GM12891 (cell line): ENCODE measurements at places on chromosomes 5 and 9.

DNA sequence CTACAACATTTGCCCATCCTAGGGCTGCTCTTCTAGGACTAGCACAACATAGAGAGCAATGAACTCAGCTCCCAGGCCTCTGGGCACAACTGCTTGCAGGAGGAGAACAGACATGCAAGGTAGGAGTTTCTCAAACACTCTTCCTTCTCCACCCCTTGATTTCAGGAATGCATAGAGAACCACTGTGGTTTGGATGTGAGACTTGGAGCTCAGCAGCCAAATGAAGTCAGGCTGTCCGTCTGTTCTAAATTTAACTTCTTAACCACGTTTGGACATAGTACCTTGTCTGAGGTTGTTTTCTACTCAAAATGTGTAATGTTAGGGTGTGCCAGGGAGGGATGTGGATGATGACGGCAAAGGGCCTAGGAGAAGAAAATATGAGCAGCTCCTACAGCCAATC is 515.1 kb upstream of the TNC start:
- DNase-seq: no peak

- no peak for DNase-seq
These were observed 11.6 kb upstream of the CLTB start for GRCh38 chr5:176427971-176428370.

GRCh38 chr9:135414293-135414692 is 65.3 kb upstream of the PPP1R26 start:
- DNase-seq: no peak

DNA sequence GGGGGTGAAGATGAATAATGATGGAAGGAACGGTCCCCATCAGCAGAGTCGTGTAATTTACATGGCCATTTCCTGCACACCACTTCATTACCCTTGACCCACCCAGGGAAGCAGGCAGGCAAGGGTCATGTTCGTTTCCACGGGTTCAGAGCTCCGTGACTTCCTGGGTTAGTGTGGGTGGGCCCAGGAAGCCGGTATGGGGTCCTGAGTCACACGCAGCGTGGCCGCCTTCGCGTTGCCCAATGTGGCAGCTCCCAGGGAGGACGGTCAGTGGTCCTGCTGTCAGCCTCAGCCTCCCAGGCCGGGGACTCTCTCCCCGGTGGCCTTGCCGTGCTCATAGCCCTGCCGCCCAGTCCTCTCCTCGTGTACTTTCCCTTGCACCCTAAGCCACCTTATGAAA is 5.1 kb upstream of the TERT start:
- no peak for DNase-seq

DNA sequence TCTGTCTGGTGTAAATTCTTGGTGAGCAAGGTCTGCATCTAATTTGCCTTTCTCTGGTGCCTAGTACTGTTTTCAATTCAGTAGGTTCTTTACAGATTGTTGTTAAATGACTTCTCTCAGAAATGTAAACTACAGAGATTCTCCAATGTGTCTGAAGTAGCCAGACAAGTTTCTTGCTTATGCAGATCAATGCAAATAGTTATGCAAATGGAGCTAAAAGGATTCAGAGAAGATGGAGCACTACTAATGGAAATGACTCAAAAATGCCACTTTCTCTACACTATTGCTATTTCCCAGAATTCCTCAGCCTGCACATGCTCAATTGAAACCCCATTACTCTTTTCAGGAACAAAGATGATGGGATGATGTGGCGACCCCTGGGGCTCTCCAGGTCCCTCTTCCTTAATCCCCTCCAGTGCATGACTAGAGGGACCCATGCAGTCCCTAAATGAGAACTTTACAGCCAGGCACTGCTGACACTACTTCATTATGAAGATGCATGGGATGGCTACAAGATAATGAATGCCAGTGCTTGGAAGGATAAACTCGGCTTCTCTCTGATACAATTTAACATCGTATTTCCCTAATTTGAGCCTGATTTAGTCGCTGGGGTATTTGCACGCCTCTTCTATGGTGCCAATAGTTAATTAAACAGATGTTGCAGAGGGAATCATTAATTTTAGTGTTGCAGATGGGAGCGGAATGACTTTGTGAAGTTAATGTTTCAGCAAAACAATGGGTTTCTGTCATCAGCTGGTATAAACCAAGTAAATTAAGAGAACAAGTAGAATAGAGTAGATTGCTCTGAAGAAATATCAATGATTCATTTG is 753.2 kb downstream of the TLR4 start:
- DNase-seq: no peak

GRCh38 chr5:95043234-95043633 is 241.7 kb downstream of the MCTP1 start:
- DNase-seq: no peak

DNA sequence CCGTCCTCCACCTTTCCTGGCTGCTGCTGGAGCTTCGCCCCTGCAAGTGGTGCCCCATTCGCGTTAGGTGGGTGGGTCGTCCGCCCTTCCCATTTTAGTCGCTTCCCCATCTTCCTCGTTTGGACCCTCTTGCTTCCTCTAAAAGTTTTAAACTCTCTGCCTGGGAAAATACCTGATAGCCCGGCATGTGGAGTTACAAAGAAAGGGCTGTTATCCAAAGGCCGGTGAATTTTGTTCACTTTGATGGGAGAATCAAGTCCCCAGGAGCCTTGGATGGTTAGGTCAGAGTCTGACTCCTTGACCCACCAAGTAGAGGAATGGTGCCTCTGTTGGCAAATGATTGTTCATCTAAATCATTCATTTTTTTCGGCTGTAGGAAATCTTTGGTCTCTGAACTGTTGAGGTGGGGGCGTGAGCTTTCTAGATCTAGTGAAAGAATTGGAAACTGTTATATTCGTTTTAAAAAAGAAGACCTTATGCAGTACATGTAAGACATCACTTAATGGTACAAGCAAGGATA is 29.5 kb upstream of the APC start:
- no peak for DNase-seq

DNA sequence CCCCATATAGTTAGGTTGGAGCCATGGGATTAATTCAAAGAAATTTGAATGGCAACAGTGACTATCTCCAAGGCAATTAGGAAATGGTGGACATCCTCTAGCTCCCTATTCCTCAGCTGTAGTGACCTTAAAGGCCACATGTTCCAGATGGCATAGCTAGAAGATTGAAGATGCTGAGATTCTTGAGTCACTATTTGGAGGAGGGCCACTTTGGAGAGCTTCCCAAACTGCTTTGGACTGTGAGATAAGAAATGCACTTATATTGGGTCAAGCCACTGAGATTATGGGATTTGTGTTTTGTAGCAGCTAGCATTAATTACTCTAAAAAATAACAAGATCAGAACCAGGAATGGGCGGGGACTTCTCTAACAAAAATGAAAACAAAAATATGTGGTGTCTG is 636.2 kb upstream of the CCNG1 start:
- DNase-seq: no peak

DNA sequence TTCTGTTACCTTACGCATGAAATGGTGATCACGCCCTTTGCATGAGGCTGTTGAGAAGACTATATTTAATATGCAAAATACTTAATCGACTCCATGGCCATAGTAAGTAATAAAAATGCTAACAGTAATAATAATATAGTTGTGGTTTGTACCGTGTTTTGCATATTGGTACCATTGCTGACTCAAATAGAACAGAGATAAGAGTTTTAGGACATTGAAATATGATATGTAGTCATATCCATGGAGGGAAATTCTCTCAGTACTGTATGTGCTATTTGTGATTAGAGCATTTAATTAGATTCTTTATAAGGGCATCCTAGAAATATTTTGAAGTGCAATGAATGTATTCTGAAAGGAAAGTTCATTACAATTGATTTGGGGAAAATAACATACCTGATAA is 41.9 kb downstream of the CFAP90 start:
- DNase-seq: no peak

GRCh38 chr5:42811591-42812446 is at the start of gene SELENOP:
Gene SELENOP (minus strand): TSS chr5:42811892. CDS start chr5:42808353, 3,539 bp downstream.
- DNase-seq: no peak

DNA sequence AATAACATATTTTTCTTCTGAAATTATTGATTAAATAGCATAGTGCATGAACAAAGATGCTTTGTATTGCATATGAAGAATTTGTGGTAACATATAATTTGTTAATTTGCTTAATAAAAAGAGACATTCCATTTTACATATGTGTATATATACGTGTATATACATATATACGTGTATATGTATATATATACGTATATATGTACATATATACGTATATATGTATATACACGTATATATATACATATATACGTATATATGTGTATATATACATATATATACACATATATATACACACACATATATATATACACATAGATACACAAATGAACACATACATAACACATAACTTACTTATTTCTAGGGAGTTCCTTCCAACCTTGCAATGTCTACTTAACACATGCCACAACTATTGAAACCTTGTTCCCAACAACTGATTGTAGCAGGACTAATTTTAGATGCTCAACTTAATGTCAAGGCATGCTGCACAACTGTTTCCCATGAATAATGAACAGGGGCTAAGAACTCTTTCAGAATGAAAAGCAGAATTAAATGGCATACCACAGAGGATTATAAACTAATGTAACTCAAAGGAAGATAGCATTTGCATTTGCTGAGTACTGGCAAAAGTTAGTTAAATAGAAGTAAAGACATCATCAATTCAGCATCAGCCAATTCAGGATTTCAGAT is 17.4 kb downstream of the KIF24 start:
- DNase-seq: no peak

DNA sequence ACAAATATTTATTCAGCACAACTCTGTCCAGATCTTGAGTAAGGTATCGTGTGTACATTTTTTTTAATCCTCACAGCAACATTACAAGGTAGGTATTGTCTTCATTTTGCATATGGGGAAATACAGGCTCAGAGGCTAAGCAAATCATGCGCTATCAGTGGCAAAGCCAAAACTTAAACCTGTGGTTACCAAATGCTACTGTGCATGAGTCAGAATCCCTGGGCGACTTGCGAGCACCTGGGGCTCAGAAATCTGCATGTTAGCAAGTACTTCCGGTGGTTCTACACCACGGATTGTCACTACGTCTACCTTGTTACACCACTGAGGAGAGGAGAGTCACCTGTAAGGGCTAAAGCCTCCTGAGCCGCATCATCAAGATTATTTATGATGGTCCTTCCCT is 21.3 kb downstream of the C5orf58 start:
- DNase-seq: peak; percentile 33

- DNase-seq: no peak
These were observed 44.8 kb upstream of the SNX2 start for GRCh38 chr5:122730037-122730436.

DNA sequence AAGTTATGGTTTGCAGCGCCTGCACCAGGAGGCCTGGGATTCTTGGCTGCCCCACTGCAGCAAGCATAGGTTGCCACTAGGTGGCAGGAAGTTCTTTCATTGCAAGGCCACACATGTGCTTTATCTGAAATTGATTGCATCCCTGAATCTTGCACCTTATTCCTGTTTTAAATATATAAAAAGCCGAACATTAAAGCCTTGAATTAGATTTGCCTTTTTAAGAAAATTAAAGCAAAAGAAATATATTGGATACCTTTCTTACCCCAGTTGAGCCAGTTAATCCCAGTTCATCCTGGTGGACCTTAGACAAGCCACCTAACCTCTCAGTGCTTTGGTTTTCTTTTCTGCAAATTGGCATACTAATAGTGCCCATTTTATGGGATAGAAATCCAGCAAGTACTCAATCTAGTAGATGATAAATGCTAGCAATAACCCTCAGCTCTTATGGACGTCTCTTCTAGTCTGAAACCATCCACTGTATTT is 6.3 kb upstream of the TRMT10B start:
- peak; percentile 79 for DNase-seq

- no peak for DNase-seq
These were observed 17.8 kb downstream of the IRX4 start for GRCh38 chr5:1864896-1865440.

DNA sequence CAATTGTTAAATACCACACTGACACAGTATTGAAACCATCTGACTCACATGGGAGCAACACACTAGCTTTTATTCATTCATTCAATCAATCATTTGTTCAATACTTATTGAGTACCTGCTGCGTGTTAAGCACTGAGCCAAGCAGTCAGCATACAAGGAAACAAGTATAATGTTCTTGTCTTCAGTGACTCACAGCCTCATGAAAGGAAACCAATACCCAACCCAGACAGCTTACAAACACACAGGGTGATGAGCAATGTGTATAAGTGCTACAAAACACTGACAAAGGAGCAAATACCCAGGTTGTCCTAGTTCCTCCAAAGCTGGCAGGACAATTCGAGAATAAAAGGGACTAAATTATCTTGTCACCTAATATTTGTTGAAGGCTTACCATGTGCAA is 67.6 kb upstream of the RASEF start:
- no peak for DNase-seq

- peak; percentile 39 for DNase-seq
These were observed 86.0 kb upstream of the SLC30A5 start for GRCh38 chr5:69007726-69008368.

- no peak for DNase-seq
These were observed 60.3 kb upstream of the ADAMTS16 start for GRCh38 chr5:5079876-5080275.

GRCh38 chr5:151204051-151204450 is 19.8 kb downstream of the CCDC69 start:
- DNase-seq: no peak

DNA sequence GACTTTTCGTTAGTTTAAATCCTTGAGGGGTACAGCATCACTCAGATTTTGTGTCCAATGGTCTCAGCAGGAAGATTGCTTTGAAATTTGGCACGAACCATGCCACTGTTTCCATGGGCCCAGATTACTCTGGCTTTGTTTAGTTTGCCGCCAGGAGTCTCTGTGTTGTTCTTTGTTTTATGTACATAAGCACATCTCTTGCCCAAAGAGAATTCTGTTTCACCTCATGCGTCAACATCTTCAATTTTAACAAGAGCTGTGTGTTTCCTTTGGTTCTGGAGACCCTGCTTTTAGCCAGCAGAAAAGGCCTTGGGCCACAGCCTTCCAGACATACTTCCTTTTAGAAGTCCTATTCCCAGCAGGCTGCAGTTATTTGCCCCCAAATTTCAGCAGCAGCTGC is 62.4 kb downstream of the TNPO1 start:
- no peak for DNase-seq

DNA sequence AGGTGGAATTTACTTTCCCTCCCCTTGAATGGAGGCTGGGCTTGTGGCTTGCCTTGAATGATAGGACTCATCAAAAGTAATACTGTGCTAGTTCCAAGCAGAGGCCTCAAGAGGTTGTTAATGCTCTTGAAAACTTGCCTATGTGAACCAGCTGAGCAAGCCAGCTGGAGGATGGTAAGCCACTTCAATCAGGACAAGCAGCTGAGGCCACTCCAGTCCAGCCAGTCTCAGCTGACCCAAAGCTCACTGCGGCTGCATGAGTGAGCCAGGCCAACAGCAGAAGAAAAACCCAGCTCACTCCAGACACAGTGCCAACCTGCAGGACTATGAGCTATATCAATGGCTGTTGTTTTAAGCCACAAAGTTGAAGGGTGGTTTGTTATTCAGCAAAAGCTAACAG is 182.8 kb downstream of the MCTP1 start:
- no peak for DNase-seq
